ENCODE measurements at places on chromosomes 2 and 18.

DNA sequence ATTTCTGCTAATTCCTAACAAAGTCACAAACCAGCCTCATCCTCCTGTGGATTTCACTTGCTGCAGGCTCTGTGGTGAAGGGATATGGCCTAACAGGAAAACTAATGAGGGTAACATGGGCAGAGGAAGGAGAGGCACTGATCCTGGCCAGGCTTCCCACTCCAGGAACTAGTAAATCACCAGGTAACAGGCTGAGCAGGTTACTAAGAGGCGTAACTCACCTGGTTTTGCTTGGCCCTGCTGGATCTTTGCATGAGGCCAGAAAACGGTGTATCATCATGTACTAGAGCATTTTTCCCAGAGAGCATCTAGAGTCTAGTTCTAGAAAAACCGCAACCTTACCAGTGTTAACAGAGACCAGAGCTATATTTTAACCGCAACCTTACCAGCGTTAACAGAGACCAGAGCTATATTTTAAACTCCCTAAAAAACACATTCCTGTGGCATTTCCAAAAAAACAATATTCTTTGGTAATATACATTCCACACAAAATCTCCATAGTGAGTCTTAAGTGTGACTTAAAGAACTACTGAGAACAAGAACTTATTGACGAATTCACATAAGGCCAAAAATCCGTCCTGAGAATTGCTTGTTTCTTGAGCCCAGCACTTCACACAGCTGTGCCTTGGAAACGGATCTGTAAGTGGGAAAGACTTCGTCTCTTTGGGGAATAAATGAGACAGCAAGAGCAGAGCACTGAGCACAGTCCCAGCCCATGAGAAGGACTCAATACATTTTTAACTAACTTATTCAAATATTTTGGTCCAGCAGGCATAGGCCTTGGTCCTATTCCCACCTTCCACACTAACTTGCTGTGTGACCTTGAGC, 43.4 kb downstream of the DPP4 start:
- no peak overlapping the region for H3K4me3 ChIP-seq
- no peak overlapping the region for H3K27ac ChIP-seq
- no peaks in the 10 kb centered on the region for H3K36me3 ChIP-seq
- no peak for DNase-seq

GRCh38 chr18:6759579-6759978, 30.1 kb downstream of the ARHGAP28 start:
- H3K4me1 ChIP-seq = no peaks in the 10 kb centered on the region
- no peak overlapping the region for H3K27ac ChIP-seq
- no peaks in the 10 kb centered on the region for H3K27me3 ChIP-seq
- H3K36me3 ChIP-seq = no peaks in the 10 kb centered on the region

GRCh38 chr2:234422981-234423431, 73.9 kb downstream of the ARL4C start:
- no peaks in the 10 kb centered on the region for H3K36me3 ChIP-seq
- H3K4me3 ChIP-seq = no peak overlapping the region
- H3K27ac ChIP-seq = peak overlapping the region; percentile 11
- no peak for DNase-seq
- H3K4me1 ChIP-seq = peaks cover 5% of the 10 kb centered on the region

DNA sequence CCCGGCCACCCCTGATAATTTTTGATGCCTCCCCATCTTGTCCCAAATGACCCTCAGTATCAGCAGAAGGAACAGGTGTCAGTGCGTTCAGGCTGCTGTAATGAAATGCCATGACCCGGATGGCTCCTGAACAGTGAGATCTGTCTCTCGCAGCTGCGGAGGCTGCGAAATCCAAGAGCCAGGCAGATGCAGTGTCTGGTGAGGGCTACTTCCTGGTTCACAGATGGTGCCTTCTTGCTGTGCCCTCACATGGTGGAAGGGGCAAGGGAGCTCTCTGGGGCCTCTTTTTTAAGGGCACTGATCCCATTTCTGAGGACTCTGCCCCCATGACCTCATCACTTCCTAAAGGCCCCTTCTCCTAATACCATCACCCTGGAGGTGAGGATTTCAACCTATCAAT, 152.2 kb downstream of the TWIST2 start:
- no peak for DNase-seq
- peaks cover 6% of the 10 kb centered on the region for H3K4me1 ChIP-seq
- no peak overlapping the region for H3K4me3 ChIP-seq
- H3K36me3 ChIP-seq = no peaks in the 10 kb centered on the region

- H3K27me3 ChIP-seq = no peaks in the 10 kb centered on the region
- no peaks in the 10 kb centered on the region for H3K36me3 ChIP-seq
- H3K27ac ChIP-seq = no peak overlapping the region
- H3K4me3 ChIP-seq = no peak overlapping the region
- no peak for DNase-seq
These were observed 2.7 kb upstream of the CDKL4 start for GRCh38 chr2:39246382-39246980.

- H3K36me3 ChIP-seq = no peaks in the 10 kb centered on the region
- H3K4me3 ChIP-seq = no peak overlapping the region
- H3K27me3 ChIP-seq = no peaks in the 10 kb centered on the region
- DNase-seq = peak; percentile 36
These were observed 96.2 kb downstream of the PDE1A start for GRCh38 chr2:182330451-182331305.

DNA sequence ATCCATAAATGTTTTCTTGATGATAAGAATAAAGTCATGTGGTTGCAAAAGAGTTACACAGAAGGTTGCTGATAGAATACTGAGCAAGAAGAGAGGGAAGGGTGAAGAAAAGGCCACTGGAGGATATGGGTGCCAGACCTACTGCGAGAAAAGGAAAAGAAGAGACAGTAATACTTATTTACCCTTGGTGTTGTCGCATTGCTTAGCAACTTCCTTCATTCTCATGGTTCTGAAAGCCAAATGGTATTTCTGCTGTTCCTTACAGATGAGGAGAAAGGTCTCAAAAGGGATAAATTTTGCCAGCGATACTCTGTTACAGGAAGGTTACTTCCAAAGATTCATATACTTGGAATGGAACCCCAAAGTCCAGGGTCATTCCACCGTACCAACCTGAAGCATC, 62.5 kb downstream of the LHCGR start:
- peaks cover 7% of the 10 kb centered on the region for H3K4me1 ChIP-seq
- no peaks in the 10 kb centered on the region for H3K27me3 ChIP-seq
- no peaks in the 10 kb centered on the region for H3K36me3 ChIP-seq
- no peak overlapping the region for H3K4me3 ChIP-seq
- peak; percentile 39 for DNase-seq

DNA sequence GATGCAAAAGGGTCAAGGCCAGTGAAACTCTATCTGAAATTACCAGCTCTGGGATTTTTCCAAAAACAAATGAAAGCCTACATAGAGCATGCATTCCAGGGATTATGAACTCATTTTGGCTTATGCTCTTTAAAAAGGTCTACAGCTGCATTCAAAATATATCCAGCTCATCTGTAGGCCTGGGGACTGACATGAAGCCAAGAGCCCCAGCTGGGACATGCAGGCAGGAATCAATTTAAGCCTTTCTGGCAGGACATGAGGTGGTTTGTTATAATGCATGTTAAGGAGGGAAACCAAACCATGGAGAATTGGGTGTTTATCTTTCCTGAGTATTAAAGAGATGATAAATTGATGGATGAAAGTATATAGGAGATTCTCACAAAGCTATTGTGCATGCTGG, 164.5 kb downstream of the RBM43 start:
- peak; percentile 55 for DNase-seq
- no peaks in the 10 kb centered on the region for H3K27me3 ChIP-seq
- H3K4me1 ChIP-seq = no peaks in the 10 kb centered on the region
- no peaks in the 10 kb centered on the region for H3K36me3 ChIP-seq

DNA sequence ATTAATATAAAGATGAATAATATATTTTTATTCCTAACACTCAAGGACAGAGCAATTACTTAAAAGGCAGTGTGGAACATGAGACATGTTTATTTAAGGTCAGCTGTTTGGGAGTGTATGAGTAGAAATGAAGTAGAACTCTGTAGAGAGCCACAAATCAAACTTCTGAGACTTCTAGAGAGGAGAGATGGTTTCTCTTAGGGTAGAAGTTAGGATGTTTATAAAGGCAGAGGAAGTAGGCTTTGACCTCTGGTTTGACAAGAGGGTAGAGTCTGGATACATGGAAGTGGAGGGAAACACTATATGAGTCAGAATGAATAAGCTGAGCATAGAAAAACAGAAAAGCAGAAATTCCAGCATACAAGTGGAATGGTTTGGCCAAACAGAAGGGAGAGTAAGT, 262.1 kb upstream of the KLHL14 start:
- no peaks in the 10 kb centered on the region for H3K36me3 ChIP-seq
- H3K27me3 ChIP-seq = no peaks in the 10 kb centered on the region
- H3K4me3 ChIP-seq = no peak overlapping the region
- H3K27ac ChIP-seq = no peak overlapping the region
- H3K4me1 ChIP-seq = no peaks in the 10 kb centered on the region

DNA sequence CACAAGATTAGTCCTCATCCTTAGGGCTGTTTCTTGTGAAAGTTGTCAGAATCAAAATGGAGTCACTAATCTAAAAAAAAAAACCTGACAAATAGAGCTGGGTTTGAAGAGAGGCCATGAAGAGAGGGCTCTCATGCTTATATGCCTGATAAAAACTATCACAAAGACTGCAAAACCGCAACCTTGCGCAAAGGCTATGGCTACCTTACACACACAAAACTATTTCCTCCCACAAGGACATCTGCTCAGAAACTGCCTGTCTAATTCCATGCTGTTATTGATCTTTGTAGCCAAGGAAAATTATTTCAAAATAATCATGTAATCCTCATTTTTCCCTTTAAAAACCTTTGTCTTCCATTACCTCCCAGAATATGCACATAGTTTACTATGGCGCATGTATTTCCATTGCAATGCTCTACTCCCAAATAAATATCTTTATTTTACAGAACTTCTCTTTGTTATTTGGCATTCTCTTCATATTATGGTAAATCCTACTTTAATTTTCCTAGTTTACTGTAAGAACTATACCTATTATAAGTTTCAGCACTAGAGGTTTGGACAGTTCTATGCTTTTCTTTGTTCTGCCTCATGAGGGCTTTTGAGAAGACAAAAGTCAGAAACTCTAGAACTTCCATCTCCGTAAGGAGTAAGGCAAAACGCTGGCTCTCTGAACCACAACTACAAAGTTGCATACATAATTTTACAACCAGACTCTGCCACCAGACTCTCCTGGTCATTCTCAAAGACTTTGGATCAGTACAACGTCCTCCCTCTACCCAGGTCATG, 9.6 kb upstream of the DPYSL5 start:
- no peak overlapping the region for H3K27ac ChIP-seq
- no peaks in the 10 kb centered on the region for H3K36me3 ChIP-seq
- H3K4me1 ChIP-seq = no peaks in the 10 kb centered on the region
- peak; percentile 36 for DNase-seq
- H3K27me3 ChIP-seq = no peaks in the 10 kb centered on the region
- H3K4me3 ChIP-seq = no peak overlapping the region

- no peak overlapping the region for H3K27ac ChIP-seq
- H3K27me3 ChIP-seq = no peaks in the 10 kb centered on the region
- peak; percentile 57 for DNase-seq
- H3K4me3 ChIP-seq = no peak overlapping the region
- no peaks in the 10 kb centered on the region for H3K4me1 ChIP-seq
These were observed 73.1 kb upstream of the DSG1 start for GRCh38 chr18:31244771-31245394.

DNA sequence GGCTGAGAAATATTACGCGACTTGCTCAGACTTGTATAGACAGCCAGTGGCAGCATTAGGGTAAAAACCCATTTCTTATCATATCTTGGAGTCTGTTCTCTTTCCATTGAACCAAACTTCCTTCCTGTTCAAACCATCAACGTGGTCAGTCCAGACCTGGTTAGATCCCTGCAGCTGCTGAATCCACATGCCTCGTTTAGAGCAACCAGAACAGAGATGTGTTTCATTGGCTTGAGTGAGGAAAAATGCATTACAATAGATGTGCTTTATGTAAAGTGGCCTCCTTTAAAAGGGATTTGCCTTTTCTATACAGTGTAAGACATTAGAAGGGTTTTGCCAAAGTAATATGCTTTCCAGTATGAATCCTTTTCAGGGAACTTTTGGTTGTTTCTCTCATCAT, 232.4 kb downstream of the MEIS1 start:
- H3K4me3 ChIP-seq = no peak overlapping the region
- H3K27me3 ChIP-seq = no peaks in the 10 kb centered on the region
- H3K36me3 ChIP-seq = no peaks in the 10 kb centered on the region
- no peaks in the 10 kb centered on the region for H3K4me1 ChIP-seq

DNA sequence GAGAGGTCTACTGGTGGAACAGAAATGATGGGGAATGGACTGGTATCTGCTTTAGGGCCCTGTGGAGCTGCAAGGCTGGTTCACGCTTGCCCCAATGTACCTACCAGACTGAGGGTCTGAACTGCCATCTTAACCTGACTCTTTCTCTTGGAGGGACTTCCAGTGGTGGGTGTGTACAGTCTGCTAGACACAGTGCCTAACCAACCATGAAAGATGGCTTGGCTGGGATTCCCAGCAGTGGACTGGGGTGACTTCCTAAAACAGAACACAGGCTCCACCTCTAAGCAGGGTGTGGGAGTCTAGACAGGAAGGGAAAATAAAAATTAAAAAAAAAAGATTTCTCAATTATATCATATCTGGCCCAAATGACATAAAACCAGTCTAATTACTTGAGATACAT, 25.5 kb upstream of the MYO3B start:
- H3K4me1 ChIP-seq = peaks cover 5% of the 10 kb centered on the region
- DNase-seq = no peak
- H3K4me3 ChIP-seq = no peak overlapping the region
- H3K36me3 ChIP-seq = no peaks in the 10 kb centered on the region
- no peaks in the 10 kb centered on the region for H3K27me3 ChIP-seq

DNA sequence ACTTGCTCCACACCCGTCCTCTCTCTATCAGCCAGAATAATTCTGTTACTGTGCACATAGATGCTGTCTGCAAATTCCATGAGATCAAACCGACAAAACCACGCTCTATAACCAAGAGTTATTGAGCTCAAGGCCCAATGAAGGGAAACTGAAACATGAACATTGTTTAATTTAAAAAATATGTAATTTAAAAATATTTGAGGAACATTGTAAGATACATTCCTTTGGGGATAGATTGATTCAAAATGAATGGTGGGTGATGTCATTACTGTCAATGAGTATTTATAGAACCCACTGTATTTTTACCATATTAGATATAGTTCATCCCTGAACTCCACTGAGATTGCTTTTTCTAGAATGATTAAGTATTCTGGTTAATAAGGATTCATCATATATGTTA, 50.4 kb downstream of the NCKAP5 start:
- no peaks in the 10 kb centered on the region for H3K4me1 ChIP-seq
- H3K27ac ChIP-seq = no peak overlapping the region
- no peak for DNase-seq
- no peak overlapping the region for H3K4me3 ChIP-seq

Measured in fibroblast of lung (primary cell).